ENCODE measurements at places on chromosomes 1 and 21. TPM values are rescaled to one million over a fixed set of nuclear protein-coding genes. Genes with fewer than 3 reads are reported as not detected.

GRCh38 chr1:224124220-224124619 is 10.3 kb downstream of the FBXO28 start:
- no peak for DNase-seq

DNA sequence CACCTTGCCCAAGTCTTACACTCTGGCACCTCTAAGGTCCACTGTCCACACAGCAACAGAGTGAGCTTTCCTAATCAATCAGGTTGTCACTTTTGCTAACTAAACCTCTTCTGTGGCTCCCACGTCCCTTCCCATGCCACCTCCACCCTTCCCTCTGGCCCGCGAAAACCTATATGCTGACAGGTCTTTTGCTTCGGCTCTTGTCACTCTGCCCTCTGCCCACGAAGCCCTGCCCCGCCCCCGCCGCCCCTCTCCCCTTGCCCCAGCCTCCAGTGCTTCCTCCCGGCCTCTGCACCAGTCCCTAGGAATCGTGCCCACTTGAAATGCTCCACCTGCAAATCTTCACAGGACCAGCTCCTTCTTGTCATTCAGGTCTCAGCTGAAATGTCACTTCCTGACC is 8.1 kb downstream of the TP53BP2 start:
- no peak for DNase-seq

DNA sequence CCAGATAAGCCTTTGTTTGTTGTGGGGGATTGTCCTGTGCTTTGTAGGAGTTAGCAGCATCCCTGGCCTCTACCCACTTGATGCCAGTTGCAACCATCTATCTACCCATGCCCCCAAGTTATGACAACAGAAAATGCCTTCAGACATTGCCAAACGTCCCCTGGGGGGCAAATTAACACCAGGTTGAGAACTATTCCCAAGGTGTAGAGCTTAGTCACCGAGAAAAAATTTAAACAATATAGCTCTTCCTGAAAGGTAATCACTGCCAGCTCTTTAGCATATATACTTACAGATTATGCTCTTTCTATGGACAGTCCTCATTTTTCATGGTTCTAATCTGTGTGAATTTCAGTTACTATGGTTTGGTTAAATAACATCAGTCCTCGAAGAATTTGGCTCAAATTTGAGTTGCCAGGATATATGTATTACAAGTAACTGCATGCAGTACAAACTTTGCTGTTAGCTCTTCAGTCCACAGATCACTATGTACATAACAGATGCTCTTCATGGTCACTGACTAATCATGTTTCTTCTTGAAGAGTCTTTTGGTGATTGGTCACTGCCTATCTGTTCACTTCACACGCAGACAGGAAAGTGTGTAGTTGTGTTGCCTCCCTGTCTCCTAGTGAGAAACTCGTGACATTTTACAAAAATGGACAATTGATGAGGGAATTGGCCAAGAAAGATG is 25.2 kb downstream of the MAPKAPK2 start:
- DNase-seq: no peak

- no peak for DNase-seq
Observed at GRCh38 chr1:175277783-175278733, 85.5 kb upstream of the KIAA0040 start.

DNA sequence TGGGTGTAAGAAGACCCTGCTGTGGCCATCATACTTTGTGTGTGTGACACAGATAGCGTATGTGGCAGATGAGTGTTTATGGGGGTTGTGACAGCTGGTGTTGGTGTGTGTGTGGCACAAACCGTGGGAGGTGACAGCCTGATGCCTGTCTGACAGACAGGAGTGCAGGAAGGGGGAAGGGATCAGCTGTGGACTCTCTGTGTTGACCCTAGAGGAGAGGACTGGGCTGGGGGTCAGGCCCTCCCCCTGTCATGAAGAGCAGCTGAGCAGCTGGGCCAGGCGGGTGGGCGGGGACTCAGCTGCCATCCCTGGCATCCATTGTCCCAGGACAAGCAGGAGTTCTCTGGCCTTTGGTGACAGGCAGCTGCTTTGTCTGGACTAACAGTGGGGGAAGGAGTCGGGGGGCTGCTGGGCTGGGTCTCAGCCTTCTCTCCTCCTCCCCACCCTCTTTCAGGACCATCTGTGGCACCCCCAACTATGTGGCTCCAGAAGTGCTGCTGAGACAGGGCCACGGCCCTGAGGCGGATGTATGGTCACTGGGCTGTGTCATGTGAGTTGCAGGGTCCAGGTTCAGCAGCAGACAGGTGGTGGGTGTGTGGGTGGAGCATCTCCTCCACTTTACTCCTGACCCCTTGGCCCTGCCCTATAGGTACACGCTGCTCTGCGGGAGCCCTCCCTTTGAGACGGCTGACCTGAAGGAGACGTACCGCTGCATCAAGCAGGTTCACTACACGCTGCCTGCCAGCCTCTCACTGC is 2.3 kb downstream of the PLK3 start:
- DNase-seq: no peak

- no peak for DNase-seq
Observed at GRCh38 chr21:45309069-45309986, 21.6 kb upstream of the POFUT2 start.

- DNase-seq: no peak
Observed at GRCh38 chr1:11453742-11454491, 25.0 kb upstream of the DISP3 start.

DNA sequence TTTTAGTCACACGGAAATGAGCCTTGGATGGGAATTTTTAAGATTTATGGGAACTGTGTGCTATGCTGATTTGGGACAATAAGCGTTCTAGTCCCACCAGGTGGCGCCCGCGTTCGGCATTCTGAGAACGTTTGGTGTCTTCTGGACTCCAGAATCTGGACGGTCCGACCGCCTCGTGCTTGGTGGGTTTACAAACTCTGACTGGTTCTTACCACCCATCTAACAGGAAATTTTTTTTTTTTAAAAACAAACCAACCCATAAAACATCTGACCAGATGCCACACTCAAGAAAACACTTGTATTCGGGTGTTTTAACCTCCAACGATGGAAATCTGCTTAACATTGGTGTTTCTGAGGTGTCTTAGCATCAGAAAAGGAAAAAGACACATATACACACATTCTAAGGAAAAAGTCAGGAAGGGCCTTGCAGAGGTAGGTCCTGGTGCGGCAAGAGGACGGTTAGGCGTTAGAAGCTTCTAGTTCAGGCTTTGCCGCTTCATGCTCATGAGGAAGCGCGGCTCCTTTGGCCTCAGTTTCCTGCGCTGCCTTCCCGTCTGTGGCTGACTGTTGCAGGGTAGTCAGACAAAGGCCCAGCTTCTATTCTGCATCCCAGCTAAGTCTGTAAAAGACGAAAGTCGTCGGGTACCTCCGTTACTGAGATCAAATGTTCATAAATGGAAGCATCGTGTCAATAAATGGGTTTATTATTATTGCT is 814 bp upstream of the DYRK3 start:
- peak; percentile 71 for DNase-seq

DNA sequence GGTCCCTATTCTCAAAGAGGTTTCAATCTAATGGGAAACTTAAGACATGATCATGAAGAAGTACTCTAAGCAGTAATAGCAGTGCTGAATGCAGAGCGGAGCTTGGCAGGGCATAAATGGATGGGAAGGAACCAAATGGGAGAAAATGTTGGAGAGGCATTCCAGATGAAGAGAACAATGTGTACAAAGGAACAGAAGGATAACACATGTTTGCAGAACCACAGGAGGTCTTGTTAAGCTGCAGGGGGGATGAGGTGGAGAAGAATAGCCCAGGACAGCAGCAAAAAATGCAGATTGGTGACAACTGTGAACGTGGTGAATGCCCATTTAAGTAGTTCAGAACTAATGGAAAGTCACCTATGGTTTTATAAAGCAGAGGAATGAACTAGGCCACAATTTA is 99.1 kb downstream of the ASTN1 start:
- DNase-seq: no peak

GRCh38 chr1:234978397-234979295 is 150.0 kb downstream of the TOMM20 start:
- peak; percentile 43 for DNase-seq

- no peak for DNase-seq
Observed at GRCh38 chr21:16078382-16078781, 348.6 kb downstream of the USP25 start.

The C1orf116 gene
- total RNA-seq: 0.03 TPM

The TMEM125 gene
- total RNA-seq: not detected
